Mesothelial cell of epicardium (in vitro differentiated cells): ENCODE measurements at places on chromosomes 13 and 19.

- no peaks in the 10 kb centered on the region for H3K27me3 ChIP-seq
- no peaks in the 10 kb centered on the region for H3K4me1 ChIP-seq
- peaks cover 27% of the 10 kb centered on the region for H3K36me3 ChIP-seq
- DNase-seq, result no peak
- no peak overlapping the region for H3K27ac ChIP-seq
- no peak overlapping the region for H3K4me3 ChIP-seq
These were observed 28.5 kb downstream of the UPF1 start for GRCh38 chr19:18860302-18860700.

DNA sequence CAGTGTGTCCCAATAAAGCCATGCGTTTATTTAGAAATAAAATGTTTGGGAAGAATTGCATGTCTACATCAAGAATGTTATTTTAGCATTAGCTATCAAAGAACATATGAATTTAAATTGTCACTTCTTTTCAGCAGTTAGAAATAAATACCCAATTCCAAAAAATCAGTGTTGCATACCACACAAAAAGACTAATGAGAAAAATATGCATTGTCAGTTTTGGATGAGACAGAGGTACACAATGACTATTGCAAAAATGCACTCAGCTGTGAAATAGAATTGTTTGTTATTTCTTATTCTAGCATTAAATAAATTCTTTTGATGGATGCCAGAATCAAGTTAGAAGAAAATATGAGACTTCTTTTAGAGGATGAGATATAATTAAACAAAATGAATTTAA lies 833.9 kb downstream of the SLITRK1 start:
- no peaks in the 10 kb centered on the region for H3K36me3 ChIP-seq
- no peak for DNase-seq
- H3K27ac ChIP-seq, result no peak overlapping the region
- no peaks in the 10 kb centered on the region for H3K4me1 ChIP-seq
- no peak overlapping the region for H3K4me3 ChIP-seq
- peaks cover 5% of the 10 kb centered on the region for H3K27me3 ChIP-seq

- peaks cover 81% of the 10 kb centered on the region for H3K27me3 ChIP-seq
- no peaks in the 10 kb centered on the region for H3K36me3 ChIP-seq
These were observed 1.6 kb upstream of the DIRAS1 start for GRCh38 chr19:2722541-2723344.

- no peak for DNase-seq
- peaks cover 47% of the 10 kb centered on the region for H3K27me3 ChIP-seq
- no peak overlapping the region for H3K4me3 ChIP-seq
- H3K4me1 ChIP-seq, result peaks cover 5% of the 10 kb centered on the region
- no peaks in the 10 kb centered on the region for H3K36me3 ChIP-seq
- H3K27ac ChIP-seq, result no peak overlapping the region
These were observed 38.4 kb downstream of the DEDD2 start for GRCh38 chr19:42178791-42179674.

DNA sequence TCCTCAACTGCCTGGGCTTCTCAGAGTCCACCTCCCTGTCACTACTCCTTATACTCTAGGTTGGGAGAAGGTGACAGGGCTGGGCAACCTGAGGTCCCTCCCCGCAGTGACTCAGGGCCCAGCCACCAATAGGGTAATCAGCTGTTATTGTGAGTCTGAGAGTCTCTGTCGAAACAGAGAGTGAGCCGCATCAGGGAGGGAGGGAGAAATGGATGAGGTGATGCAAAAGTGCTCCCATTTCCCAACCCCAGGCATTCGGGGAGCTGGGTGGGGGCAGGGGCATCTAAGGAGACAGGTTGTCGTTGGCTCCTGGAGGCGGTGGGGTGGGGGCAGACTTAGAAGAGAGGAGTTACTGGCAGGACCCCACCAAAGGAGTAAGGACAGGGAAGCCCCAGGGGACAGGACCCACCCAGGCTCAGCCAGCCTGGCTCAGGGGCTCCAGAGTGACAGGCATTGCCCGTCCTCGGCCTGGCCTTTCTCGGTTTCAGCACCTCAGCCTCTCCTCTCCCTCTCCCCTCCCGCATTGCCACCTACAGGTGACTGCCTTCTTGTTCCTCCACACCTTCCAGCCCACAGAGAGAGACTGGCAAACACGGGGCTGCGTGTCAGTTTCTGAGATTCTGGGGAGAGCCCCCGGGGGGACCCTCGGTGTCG lies at the start of gene DMKN:
DMKN (minus strand) TSS at position 22 of the 654 bp plus-strand sequence. CDS start 174 bp downstream, outside the sequence.
- DNase-seq, result no peak
- no peaks in the 10 kb centered on the region for H3K36me3 ChIP-seq
- H3K27ac ChIP-seq, result no peak within 1 kb of the TSS

- peaks cover 10% of the 10 kb centered on the region for H3K36me3 ChIP-seq
- no peaks in the 10 kb centered on the region for H3K27me3 ChIP-seq
- DNase-seq, result no peak
- no peak overlapping the region for H3K27ac ChIP-seq
These were observed 134.0 kb downstream of the COG6 start for GRCh38 chr13:39789451-39789850.

GRCh38 chr19:2259336-2259735 lies 3.1 kb upstream of the JSRP1 start:
- no peak for DNase-seq
- H3K27me3 ChIP-seq, result no peaks in the 10 kb centered on the region
- H3K4me1 ChIP-seq, result no peaks in the 10 kb centered on the region
- H3K4me3 ChIP-seq, result no peak overlapping the region

GRCh38 chr19:47651691-47652090 lies 42.8 kb downstream of the BICRA start:
- no peak overlapping the region for H3K27ac ChIP-seq
- no peaks in the 10 kb centered on the region for H3K27me3 ChIP-seq
- peaks cover 6% of the 10 kb centered on the region for H3K4me1 ChIP-seq
- no peak overlapping the region for H3K4me3 ChIP-seq

DNA sequence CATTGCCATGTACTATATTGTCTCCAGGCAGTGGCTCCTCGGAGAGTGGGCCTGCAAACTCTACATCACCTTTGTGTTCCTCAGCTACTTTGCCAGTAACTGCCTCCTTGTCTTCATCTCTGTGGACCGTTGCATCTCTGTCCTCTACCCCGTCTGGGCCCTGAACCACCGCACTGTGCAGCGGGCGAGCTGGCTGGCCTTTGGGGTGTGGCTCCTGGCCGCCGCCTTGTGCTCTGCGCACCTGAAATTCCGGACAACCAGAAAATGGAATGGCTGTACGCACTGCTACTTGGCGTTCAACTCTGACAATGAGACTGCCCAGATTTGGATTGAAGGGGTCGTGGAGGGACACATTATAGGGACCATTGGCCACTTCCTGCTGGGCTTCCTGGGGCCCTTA lies 624 bp downstream of the GPR32 start:
- no peaks in the 10 kb centered on the region for H3K4me1 ChIP-seq
- H3K27ac ChIP-seq, result no peak overlapping the region
- DNase-seq, result no peak
- H3K36me3 ChIP-seq, result no peaks in the 10 kb centered on the region
- no peak overlapping the region for H3K4me3 ChIP-seq
- peaks cover 41% of the 10 kb centered on the region for H3K27me3 ChIP-seq

- DNase-seq, result no peak
- no peaks in the 10 kb centered on the region for H3K27me3 ChIP-seq
- no peak overlapping the region for H3K27ac ChIP-seq
- peaks cover 35% of the 10 kb centered on the region for H3K4me1 ChIP-seq
These were observed 687.4 kb downstream of the DIAPH3 start for GRCh38 chr13:59476366-59476765.

GRCh38 chr19:6374711-6375410 lies 872 bp downstream of the PSPN start:
- no peak for DNase-seq
- H3K27me3 ChIP-seq, result no peaks in the 10 kb centered on the region
- peak overlapping the region; percentile 26 for H3K4me3 ChIP-seq
- H3K4me1 ChIP-seq, result peaks cover 37% of the 10 kb centered on the region
- peaks cover 13% of the 10 kb centered on the region for H3K36me3 ChIP-seq

GRCh38 chr13:90884066-90884465 lies 463.4 kb upstream of the MIR17HG start:
- H3K27ac ChIP-seq, result no peak overlapping the region
- H3K36me3 ChIP-seq, result no peaks in the 10 kb centered on the region
- DNase-seq, result no peak
- H3K4me3 ChIP-seq, result no peak overlapping the region

GRCh38 chr13:24223341-24224231 lies 63.1 kb downstream of the SPATA13 start:
- DNase-seq, result no peak
- H3K36me3 ChIP-seq, result no peaks in the 10 kb centered on the region
- no peak overlapping the region for H3K27ac ChIP-seq
- no peaks in the 10 kb centered on the region for H3K4me1 ChIP-seq
- H3K27me3 ChIP-seq, result no peaks in the 10 kb centered on the region
